ENCODE measurements at places on chromosomes 12 and 14. TPM values are rescaled to one million over a fixed set of nuclear protein-coding genes. Genes with fewer than 3 reads are reported as not detected.

Gene SOAT2
- polyA plus RNA-seq, result 77.4 TPM

Gene IL31
- polyA plus RNA-seq, result not detected

DNA sequence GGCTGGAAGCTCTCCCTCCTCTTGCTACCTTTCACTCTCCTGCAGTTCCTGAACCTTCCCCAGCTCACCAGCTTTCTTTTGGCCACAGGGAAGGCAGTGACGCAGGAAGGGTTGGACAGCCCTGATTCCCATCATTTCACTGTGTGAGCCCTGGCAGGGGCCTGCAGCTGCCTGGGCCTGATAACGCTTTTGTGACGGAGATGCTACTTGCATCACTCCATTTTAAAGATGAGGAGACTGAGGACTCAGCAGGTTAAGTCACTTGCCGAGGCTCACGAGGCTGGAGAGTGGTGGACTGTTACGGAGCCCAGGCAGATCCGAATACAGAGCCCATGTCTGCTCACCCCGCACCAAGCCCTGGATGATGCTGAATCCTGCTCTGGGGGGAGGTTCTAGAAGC lies 145.3 kb downstream of the RBM19 start:
- H3K4me1 ChIP-seq, result no peaks in the 10 kb centered on the region
- peaks cover 19% of the 10 kb centered on the region for H3K36me3 ChIP-seq
- DNase-seq, result no peak
- no peaks in the 10 kb centered on the region for H3K27me3 ChIP-seq
- H3K4me3 ChIP-seq, result no peak overlapping the region

GRCh38 chr12:65741656-65742017 lies 82.6 kb upstream of the HMGA2 start:
- H3K27ac ChIP-seq, result no peak overlapping the region
- peaks cover 4% of the 10 kb centered on the region for H3K27me3 ChIP-seq
- H3K4me1 ChIP-seq, result no peaks in the 10 kb centered on the region
- H3K36me3 ChIP-seq, result no peaks in the 10 kb centered on the region
- no peak for DNase-seq
- no peak overlapping the region for H3K4me3 ChIP-seq

- H3K4me3 ChIP-seq, result no peak overlapping the region
- H3K4me1 ChIP-seq, result peaks cover 19% of the 10 kb centered on the region
- no peak overlapping the region for H3K27ac ChIP-seq
Measured at GRCh38 chr14:81511111-81511904, 22.3 kb downstream of the SEL1L start.

GRCh38 chr12:14824012-14824634 lies 10.1 kb upstream of the SMCO3 start:
- no peak for DNase-seq
- H3K4me1 ChIP-seq, result no peaks in the 10 kb centered on the region
- H3K27me3 ChIP-seq, result no peaks in the 10 kb centered on the region
- H3K36me3 ChIP-seq, result no peaks in the 10 kb centered on the region
- H3K4me3 ChIP-seq, result no peak overlapping the region
- no peak overlapping the region for H3K27ac ChIP-seq

DNA sequence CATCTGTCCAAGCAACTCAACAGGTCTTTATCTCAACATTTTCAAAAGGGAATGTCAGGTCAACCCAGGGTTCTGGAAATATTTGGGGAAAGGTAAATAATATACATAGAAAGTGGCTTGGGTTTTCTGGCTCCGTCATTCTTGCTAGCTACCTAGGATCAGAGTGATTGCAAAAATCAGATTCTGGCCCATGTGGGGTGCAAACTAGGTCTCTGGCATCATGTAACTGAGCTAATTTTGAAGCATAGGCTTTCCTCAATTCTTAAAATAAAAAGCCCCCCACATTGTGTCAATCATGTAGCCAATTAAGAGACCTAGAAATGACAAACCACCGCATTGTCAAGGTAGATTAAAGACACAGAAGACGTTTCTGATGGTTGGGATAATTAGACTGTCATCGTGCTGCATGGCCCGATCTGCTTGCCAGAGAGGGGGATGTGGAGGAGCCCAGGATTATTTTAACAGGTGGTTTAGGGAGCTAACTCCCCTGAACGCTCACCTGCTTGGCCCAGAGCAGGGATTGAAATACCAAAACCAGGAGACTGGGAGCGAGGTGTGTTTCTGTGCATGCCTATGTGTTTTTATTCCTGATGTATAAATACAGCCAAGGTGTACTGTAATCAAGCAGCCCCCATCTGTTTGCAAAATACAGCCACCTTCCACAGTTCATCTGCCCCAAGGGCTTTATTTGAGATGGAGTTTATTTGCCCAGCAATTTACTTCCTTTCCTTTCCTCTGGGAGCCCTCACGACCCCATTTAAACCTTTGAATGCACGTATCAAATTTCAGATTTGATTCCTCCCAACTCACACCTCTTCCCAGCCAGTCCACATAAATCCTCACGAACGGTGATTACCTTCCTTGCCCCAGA lies 189.5 kb downstream of the TTC8 start:
- H3K4me1 ChIP-seq, result no peaks in the 10 kb centered on the region
- H3K4me3 ChIP-seq, result no peak overlapping the region
- H3K27ac ChIP-seq, result no peak overlapping the region
- DNase-seq, result no peak
- no peaks in the 10 kb centered on the region for H3K36me3 ChIP-seq

DNA sequence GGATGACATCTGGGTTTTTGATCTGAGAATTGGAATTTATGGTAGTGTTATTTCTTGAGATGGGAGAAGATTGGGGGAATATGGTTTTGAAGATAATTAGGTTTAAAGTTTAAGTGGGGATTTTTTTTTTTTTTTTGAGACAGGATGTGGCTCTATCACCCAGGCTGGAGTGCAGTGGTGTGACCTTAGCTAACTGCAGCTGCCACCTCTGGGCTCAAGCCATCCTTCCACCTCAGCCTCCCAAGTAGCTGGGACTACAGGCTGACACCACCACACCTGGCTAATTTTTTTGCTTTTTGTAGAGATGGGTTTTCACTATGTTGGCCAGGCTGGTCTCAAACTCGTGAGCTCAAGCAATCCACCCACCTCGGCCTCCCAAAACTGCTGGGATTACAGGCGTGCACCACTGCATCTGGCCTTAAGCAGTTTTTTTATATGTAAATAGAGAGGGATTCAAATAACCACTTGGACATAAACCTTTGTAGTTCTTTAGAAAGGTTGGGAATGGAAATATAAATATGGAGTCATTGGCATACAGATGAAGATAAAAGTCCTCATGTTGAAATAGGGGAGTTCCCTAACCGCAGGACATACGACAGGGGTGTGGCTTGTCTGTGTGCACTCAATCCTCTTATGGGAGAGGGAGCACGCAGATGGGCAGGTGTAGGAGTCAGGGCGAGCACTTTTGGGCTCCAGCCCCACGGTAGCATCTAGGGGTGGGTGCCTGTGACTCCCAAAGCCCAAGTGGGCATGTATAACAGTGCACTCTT lies 4.7 kb downstream of the LIN52 start:
- no peak overlapping the region for H3K27ac ChIP-seq
- no peak for DNase-seq
- peaks cover 20% of the 10 kb centered on the region for H3K36me3 ChIP-seq
- H3K4me1 ChIP-seq, result peaks cover 7% of the 10 kb centered on the region
- H3K4me3 ChIP-seq, result no peak overlapping the region

DNA sequence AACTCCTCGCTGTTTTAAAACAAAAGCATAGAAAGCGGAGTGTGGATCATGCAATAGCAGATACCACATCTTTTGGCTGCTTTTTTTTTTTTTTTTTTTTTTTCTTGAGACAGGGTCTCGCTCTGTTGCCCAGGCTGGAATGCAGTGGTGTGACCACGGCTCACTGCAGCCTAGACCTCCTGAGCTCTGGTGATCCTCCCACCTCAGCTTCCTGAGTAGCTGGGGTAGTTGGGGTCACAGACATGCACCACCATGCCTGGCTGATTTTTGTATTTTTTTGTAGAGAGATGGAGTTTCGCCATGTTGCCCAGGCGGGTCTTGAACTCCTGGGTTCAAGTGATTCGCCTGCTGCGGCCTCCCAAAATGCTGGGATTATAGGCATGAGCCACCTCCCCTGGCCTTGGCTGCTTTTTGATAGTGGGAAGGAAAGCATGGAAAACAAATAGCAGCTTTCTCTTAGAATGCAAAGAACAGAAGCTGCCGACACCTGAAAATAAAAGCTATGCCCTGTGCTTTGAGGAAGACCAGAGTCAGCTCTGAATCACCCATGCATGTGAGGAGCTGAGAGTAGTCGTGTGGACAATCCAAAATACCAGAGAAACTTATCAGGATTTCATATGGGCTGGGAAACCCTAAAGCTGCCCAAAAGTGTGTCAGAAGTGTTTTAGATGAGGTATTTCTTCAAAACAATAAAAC lies 3.6 kb upstream of the ELK3 start:
- no peak overlapping the region for H3K4me3 ChIP-seq
- no peaks in the 10 kb centered on the region for H3K4me1 ChIP-seq
- no peaks in the 10 kb centered on the region for H3K36me3 ChIP-seq
- H3K27me3 ChIP-seq, result no peaks in the 10 kb centered on the region

GRCh38 chr12:64729909-64730587 lies 29.2 kb downstream of the GNS start:
- H3K27ac ChIP-seq, result peak overlapping the region; percentile 3
- H3K4me1 ChIP-seq, result no peaks in the 10 kb centered on the region
- H3K4me3 ChIP-seq, result no peak overlapping the region
- H3K27me3 ChIP-seq, result no peaks in the 10 kb centered on the region
- DNase-seq, result no peak
- peaks cover 44% of the 10 kb centered on the region for H3K36me3 ChIP-seq

- DNase-seq, result no peak
- H3K4me3 ChIP-seq, result no peak overlapping the region
- H3K27ac ChIP-seq, result no peak overlapping the region
- no peaks in the 10 kb centered on the region for H3K4me1 ChIP-seq
Measured at GRCh38 chr12:75859868-75860267, 171.7 kb downstream of the PHLDA1 start.

GRCh38 chr12:103924761-103925641 lies 5.2 kb upstream of the HSP90B1 start:
- H3K36me3 ChIP-seq, result no peaks in the 10 kb centered on the region
- no peaks in the 10 kb centered on the region for H3K27me3 ChIP-seq
- H3K27ac ChIP-seq, result no peak overlapping the region
- no peak overlapping the region for H3K4me3 ChIP-seq

Gene DPF3
- polyA plus RNA-seq, result 1.8 TPM

Gene KERA
- polyA plus RNA-seq, result not detected

DNA sequence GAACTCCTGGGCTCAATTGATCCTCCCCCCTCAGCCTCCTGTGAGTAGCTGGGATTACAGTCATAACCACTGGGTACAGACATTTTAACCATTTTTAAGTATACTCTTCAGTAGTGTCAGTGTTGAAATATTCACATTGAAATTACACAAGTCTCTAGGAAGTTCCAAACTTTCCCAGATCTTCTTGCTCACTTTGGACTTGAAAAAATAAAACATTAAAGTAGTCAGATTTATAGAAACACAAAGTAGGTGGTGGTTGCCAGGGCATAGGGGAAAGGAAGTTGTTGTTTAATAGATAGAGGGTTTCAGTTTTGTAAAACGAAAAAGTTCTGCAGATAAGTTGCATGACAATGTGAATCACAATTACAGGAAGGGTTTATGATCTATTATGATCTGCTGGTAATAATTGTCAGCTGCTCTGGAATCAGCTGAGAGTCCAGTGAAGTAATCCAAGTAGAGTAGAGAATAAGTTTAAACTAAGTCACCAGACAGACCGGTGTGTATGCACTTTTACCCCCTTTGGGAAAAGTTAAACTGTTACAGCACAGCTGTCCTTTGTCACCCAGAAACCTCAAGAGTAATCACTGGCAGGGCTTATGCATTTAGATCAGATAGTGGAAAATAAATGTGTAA lies 27.4 kb downstream of the PCNX1 start:
- H3K27ac ChIP-seq, result peak overlapping the region; percentile 93
- H3K27me3 ChIP-seq, result no peaks in the 10 kb centered on the region
- H3K36me3 ChIP-seq, result no peaks in the 10 kb centered on the region
- no peak overlapping the region for H3K4me3 ChIP-seq
- DNase-seq, result peak; percentile 54

Gene ARHGAP9
- 8.9 TPM for polyA plus RNA-seq

All from small intestine (tissue), 16 donors.